ENCODE measurements at places on chromosomes 7 and 10.

DNA sequence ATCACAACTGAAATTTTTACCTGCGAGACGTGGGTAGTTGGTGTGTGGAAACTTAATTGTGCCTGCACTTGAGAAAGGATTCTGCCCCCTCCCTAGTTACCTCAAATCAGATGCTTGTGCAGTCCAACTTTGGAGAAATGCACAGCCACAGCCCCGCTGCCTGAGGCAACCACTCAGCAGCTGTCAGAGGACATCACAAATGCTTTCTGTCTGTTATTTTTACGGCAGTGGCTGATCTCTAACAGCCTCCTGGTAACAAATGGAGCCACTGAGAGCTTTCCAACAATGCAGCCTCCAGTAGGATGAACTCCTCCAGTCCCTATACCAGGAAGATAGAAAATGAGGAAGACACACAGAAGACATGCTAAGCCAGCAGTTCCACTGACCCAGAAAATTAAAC is 712.2 kb upstream of the GHITM start:
- DNase-seq = no peak

- no peak for DNase-seq
Observed at GRCh38 chr10:12638781-12639180, 289.4 kb downstream of the CAMK1D start.

GRCh38 chr10:132518572-132519381 is 18.8 kb upstream of the INPP5A start:
- DNase-seq = no peak

- no peak for DNase-seq
Observed at GRCh38 chr10:104391150-104391968, 37.7 kb downstream of the CFAP58 start.

DNA sequence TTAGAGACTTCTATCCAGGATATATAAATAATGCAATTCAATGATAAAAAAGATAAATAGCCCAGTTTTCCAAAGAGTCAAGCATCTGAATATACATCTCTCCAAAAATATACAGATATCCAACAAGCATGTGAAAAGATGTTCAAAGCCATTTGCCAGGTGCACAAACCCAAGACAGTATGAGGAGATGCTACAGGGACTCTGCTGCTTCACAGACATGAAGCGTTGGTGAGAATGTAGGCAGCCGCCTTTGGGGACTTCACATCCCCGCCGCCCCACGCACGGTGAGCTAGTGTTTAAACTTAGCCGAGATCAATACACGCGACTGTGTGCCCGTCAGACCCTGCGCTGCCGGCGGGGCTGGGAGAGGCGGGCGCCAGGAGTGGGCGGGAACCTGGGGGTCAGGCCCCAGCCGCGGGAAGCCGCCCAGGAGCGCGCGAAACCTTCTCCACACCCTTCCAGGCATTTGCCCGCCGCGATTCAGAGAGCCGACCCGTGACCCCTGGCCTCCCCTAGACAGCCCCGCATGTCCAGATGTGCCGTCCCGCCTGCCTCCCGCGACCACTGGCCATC is 927 bp upstream of the ALOX5 start:
- DNase-seq = no peak

DNA sequence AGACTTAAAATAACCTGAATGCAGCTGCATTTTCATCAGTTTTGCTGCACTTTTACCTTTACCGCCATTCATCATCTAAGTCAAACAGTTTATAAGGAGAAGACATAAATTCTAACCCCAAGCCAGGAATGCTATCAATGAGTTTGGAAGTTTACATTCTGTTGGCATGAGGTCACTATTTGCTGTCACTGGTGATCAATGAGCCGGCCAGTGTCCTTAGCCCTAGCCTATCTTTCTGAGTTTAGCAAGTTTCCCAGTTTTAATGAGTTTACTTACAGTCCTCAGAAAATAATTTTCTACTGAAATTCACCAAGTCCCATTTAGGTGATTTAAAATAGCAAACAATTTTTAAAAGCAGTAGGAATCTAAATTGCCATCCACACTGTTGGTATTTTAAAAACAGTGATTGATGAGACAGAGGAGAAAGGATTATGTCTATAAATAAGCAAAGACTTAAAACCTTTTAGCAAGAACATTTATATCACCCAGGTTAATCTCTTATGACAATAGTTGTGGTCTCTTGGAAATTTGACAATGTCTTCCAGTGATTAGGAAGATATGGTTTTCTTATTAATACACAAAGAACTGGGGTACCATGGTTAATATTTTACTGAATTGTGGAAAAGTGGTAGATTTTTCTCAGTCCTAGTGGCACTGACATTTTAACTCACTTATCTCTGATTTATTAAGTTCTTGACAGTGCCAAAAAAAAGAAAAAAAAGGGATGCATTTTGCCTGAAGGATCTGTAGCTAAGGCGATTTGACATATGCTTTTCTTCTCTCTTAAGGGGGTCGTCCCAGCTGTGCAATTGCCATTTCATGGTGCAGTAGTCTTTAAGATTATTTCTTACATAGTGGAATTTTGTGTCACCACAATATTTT is 443.4 kb upstream of the ANKRD30A start:
- DNase-seq = no peak

DNA sequence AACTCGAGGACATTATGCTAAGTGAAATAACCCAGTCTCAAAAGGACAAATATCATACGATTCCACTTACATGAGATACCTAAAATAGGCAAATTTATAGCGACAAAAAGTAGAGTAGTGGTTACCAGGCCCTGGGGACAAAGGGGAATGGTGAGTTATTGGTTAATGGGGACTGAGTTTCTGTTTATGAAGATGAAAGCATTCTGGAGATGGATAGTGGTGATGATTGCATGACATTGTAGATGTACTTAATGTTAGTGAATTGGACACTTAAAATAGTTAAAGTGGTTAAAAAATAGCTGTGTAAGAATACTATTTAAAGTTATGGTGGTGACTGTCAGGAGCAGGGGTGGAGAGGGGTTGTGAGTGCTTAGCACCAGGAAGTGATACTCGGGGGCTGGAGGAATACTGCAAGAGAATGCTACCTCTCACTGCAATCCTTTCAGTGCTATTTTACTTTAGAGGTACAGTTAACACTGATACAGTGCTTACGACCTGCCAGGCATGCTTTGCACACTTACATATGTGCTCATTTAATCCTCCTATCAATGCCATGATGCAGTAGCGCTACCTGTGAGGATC is 16.7 kb upstream of the TEX36 start:
- DNase-seq = no peak

DNA sequence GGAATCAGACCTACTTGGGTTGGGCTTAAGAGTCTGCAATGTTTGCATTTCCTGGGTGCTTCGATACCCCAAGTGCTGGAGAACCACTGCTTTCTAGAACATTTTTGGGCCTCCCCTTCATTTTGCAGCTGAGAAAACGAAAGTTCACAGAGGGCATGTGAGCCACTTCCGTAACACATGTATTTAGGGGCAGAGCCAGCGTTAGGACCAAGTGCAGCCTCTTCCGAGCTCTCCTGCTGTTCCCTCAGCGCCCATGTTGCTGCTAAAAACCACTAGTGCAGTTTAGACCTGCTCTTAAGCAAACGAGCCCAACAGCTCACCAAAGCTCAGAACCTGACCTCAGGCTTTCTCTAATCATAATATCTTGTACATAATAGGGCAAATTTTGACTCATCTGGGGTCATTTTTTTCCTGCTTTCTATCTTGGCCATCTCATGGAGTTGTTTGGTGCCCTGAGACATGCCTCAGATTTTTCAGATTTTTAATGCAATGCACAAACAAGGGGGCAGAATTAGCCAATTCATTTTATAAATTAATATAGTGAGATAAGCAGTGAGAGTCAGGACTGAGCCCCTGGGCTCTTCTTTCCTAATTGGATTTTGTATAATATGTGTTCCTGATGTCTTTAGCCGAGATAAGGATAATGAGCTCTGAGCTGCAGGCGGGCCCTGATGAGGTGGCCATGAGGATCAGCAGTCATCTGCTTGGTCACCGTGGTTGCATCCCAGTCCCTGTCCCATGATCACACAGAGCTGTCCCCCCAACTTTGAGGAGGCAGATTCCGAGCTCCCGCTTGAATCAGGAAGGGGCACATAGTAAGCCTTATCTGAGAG is 12.9 kb downstream of the BAG3 start:
- no peak for DNase-seq

Measured in left forelimb (tissue), 1 donor.